ENCODE measurements at places on chromosomes 6 and 20.

- DNase-seq, result no peak
Measured at GRCh38 chr20:25470045-25470444, 62.6 kb downstream of the GINS1 start.

DNA sequence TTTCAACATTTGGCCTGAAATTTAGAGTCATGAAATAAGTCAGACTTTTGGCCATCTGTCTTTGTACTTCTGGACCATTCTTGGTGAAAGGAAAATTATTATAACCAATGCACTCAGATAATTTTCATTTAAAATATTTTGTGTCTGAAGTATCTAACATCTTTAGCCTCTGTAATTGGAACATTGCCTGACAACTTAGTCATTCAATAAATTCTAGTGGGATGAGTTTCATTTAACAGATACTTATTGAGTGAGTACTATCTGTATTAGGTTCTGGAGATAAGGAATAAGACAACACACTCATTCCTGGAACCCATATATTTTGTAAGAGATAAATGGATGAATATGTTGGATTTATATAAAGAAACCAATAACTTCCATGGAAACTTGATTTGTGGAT lies 536.0 kb downstream of the BCKDHB start:
- DNase-seq, result no peak

GRCh38 chr6:158040804-158041347 lies 59.2 kb downstream of the SYNJ2 start:
- no peak for DNase-seq

GRCh38 chr6:85459224-85459901 lies 9.5 kb downstream of the NT5E start:
- no peak for DNase-seq

DNA sequence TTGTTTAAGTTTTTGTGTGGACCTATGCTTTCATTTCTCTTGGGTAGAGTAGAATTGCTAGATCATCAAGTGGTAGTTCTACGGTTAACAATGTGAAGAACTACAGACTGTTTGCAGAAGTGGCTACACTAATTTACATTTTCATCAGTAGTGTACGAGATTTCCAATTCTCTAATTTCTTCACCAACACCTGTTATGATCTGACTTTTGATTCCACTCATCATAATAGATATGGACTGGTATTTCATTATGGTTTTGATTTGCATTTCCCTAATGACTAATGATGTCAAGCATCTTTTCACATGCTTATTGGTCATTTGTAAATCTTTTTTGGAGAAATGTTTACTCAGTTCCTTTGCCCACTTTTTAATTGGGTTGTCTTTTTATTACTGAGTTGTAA lies 244.4 kb downstream of the GMDS start:
- no peak for DNase-seq

- DNase-seq, result no peak
Measured at GRCh38 chr6:105449756-105450390, 47.0 kb upstream of the PREP start.

DNA sequence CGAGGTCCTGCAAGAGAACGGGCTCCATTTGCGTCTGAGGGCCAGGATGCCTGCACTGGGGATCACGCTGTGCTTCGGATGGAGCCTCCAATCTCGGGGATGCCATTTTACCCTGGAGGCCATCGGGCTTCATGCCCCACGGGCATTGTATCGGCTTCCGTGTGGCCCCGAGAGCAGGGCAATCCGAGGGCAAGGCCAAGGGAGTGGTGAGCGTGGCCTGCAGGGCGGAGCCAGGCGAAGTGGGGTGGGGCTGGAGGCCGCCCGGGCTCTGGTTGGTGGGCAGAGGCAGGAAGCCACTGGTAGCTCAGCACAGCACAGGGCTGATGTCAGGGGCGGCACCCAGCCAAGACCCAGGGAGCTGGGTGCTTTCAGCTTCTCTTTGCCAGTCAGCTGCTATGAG lies 57.5 kb upstream of the BHLHE23 start:
- no peak for DNase-seq

DNA sequence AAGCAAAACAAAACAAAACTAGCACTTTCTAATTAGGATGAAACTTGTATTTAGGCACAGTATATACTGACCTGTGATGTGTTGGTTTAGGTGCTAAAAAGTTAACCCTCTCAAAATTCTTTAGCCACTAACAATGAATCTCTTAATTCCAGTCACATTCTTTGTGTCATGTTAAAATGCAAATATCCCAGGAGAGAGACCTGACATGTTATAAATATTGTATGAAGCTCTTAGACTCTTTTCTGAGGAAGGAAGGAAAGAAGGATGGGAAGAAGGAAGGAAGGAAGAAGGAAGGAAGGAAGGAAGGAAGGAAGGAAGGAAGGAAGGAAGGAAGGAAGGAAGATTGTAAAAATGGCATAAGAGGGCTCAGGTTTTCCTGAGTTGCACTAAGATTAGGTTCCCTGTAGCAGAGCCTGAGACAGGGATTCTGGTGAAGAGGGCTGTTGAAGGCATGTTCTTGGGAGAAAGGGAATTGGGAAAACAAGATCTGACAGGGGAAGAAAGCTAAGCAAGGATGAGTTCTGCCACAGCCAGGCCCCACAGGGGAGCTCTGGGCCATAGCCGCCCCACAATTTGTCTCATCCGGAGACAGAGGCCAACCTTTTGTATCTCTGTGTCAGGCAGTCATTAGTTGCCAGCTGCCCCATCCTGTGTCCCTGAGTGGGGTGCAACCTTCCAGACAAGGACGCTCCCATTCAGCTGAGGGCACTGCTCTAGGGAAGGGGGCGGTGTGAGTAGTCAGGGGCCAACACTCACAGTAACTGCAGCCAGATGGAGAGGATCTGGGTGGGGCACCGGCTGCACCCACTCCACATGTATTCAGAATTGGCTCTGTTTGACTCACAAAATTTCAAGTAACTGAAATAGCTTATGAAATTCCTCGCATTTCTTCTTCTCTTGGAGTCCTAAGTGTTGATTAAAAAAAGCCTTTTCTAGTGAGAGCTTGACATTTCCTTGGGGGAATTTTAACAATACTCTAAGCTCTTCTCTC lies 189.3 kb upstream of the ARG1 start:
- DNase-seq, result no peak

DNA sequence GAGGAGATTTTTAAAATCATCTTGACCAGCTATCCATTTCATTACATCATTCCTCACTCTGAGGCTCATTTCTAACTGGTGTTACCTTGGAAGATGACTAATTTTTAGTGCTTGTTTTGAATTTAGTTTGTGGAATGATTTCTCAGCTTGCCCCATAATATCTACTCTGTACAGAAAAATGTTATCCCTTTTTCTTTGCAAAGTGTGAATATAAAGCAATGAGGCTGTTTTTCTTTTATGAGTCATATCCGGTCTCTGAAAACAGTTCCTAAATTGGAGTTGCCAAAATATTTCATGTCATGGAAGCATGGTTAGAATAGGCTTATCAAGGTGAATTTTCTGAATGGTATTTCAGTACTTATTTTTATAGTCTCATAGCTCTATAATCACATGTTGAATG lies 43.8 kb downstream of the FUT9 start:
- no peak for DNase-seq
